ENCODE measurements at places on chromosomes 4 and X.

- DNase-seq: no peak
Measured at GRCh38 chr4:115453416-115453815, 340.0 kb upstream of the NDST4 start.

DNA sequence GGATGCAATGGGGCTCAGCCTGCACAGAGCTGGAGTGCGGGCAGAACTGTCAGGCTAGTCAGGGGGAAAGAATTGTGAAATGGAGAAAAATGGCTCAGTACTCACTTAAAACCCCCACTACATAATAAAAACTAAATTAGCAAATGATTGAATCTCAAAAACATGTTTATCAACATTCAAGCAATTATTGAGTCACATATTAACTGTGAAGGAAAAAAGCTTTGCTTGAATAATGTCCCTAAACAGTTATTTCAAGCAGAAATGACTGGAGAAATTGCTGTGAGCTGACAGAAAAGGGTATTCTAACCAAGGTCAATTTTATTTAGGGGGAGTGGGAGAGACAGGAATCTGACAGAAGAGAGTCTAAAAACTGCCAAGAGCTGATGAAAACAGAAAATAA lies 37.4 kb downstream of the GPC3 start:
- DNase-seq: no peak

DNA sequence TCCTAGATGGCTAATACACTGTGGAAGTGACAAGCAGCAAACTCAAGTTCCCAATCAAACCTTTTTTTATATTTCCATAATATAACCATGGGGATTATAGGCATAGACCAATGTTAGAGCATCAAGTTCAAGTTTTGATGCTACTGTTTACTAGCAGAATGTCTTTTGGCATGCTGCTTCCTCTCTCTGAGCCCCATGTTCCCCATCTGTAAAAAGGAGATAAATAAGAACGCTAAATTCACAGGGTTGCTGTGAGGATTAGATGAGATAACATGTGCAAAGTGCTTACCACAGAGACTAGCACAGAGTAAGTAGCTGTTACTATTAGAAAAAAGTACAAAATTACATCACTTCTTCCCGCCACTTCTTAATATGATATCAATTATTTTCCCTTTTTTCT lies 18.0 kb downstream of the MBNL3 start:
- DNase-seq: no peak

DNA sequence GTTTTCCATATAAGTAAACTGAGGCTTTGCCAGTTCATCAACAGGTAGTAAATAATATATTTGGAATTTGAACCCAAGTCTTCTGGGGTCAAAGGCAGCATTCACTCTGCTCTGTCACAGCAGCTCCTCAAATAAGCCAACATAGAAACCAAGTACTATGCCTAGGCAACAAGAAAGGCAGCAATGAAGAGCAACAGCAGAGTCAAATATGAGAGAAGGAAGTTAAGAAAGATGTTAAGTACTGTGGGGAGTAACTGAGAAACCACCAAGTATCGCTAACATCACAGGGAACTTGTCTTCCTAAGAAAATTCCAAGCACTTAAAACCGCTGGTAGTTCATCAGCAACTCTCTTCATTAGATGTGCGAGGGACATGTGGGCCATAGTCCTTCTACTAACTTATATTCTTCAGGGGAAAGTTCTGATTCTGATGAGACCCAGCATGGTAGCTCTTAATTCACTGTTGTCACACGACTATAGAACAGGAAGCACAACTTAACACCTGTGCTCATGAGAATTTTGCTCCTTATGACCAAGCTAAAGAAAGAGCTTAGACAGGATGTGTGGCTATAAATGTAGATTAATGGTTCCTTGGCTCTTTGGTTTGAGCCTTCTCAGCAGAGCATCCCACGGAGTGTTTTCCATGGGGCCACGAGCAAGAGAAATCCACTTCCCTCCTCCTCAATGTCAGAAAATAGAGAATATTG lies 107.8 kb downstream of the AR start:
- DNase-seq: no peak

DNA sequence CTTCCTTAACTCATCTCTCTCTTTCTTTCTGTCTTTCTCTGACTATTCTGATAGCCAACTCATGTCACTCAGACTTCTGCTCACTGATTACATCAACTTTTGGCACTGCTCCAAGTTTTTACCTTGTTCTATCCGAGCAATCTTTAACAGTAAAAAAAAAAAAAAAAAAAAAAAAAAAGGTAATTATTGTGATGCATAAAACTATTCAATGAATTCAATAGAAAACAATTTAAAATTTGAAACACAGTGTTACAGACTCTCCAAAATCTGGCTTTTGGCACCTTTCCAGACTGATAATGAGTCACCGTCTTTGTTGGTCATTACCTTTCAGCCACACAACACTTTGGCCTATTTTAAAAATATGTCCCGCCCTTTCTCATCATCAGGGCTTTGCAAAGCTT lies 229.5 kb downstream of the GALNTL6 start:
- no peak for DNase-seq

DNA sequence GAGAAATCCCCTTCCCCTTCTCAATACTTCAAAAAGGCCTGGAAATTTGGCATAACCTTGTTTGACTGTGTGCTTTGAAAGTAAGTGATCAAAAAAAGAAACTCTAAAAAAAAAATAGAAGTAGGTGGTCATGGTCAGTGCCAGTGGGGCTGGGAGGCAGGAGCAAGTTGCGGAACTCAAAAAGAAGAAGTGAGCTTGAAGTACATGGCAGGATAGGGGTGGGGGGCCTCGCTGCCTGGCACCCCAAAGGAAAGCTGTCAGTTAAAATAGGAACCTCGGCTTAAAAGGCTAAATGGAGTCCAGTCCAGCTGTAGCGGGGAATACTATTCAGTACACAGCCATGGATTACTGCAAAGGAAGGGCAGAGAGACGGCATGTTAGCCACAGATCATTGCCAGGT lies 12.2 kb upstream of the NKRF start:
- DNase-seq: no peak

GRCh38 chrX:264634-265455 lies 16.3 kb upstream of the PLCXD1 start:
- DNase-seq: no peak

GRCh38 chr4:185238215-185238681 lies 28.9 kb downstream of the SNX25 start:
- no peak for DNase-seq

GRCh38 chrX:48578661-48579128 lies 4.4 kb downstream of the RBM3 start:
- no peak for DNase-seq

DNA sequence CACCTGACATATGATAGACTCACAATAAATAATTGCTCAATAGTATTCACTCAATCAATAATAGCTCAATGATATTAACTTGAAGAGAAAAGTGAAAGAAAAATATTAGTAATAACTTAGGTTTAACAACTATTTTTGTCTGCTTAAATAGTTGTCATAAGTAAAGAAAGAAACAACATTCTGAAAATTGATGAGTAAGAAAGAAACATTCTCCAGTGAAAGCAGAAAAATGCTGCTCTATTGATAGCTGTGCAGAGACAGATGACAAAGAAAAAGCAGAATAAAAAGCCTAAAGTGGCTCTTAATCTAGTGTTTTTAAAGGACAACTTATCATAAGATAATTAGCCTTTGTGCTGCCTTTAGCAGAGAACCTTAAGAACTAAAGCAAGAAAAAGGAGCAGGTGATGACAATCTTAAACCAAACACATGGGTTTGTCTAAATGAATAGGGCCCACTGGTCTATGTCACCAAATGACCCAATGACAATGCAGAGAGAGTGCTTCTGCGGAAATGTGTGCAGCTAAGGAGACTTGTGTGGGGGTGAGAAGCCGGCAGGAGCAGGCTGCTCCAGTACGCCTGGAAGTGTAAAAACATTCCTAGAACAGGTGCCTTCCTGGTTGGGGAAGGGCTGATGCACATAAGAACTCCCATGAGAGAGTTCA lies 13.2 kb downstream of the HS3ST1 start:
- no peak for DNase-seq

GRCh38 chrX:133258481-133258880 lies 40.3 kb upstream of the TFDP3 start:
- no peak for DNase-seq

DNA sequence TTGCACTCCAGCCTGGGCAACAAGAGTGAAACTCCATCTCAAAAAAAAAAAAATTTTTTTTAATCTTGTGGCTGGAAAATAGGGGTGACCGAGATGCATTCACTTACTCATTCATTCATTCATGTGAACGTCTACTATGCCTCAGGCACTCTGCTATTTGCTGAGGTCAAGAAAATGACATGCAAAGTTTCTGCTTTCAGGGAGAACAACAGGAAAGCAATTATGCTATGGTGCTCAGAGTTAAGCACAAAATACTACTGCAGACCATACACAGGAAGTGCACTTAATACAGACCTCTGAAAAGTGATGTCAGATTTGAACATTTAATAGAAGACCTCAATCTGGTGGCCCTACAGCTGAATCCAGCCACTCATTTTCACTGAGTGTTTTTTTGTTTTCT lies 59.6 kb upstream of the DUSP21 start:
- no peak for DNase-seq

DNA sequence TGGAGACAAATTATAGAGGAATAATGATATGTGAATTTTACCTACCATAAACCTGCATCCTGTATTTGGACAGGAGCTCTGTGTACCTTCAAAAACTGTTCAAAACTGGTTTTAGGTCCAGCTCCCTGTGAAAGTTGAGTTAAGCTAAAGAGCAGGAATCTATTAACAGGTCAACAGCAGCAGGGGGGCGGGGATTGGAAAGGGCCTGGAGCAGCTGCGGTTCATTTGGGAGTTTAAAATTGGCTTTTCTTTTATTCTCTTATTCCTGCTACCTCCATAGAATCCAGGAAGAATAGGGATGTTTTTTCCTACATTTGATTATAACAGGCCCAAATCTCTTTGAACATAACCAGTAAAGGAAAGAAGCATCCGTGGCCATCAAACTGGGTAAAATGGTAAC lies 23.8 kb downstream of the SHROOM3 start:
- no peak for DNase-seq

- DNase-seq: no peak
Measured at GRCh38 chr4:125702406-125702805, 387.7 kb downstream of the FAT4 start.

DNA sequence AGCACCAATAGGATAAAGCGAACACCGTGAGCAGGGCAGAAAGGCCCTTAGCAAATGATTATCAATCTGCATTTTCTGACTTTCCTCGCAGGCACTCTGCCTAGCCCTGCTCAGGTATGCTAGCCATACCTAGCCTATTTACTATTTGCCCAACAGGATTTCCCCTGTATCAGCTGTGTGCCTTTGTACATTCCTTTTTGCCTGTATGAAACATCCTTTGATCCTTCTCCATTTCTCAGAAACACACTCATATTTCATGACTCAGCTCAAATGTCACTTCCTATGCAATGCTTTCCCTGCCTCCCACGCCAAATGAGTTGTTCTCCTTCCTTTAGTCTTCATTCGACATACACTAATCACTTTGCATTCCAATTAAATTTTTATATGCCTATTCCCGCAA lies 37.2 kb downstream of the PCDH7 start:
- no peak for DNase-seq

DNA sequence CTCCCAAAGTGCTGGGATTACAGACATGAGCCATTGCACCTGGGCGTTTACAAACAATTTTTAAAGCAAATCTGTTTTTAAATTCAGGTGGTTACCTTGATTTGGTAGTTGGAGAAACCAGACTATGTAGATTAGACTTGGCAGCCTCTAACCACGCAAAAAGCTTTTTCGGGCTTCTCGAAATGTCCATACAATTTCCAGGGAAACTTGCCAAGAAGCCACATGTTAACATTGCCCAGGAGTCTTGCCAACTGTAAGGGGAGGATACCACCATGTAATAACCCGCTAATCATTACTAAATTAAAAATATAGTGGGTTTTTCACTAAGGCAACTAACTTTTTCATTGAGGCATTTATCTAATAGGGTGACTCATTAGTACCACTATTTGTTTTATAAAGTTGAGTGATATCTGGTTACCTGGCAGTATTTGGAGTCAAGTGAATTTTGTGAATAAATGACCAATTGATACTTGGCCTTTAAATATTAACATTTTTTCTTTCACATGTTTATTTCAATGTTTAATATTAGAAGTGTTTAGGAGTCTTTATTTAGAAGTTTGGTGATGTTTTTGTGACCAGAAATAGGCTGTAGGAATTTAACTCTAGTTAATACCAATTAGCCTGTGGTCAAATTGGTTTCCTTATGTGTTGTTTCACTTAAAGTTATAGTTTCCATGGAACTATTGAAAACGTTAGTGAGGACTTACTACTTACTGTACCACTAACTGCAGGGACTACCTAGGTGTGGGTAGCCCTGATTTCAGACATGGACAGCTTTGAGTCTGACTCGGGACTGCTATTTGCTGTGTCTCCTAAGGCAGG lies 61.3 kb downstream of the CLDN34 start:
- no peak for DNase-seq

- no peak for DNase-seq
Measured at GRCh38 chr4:48195853-48196252, 61.8 kb upstream of the TXK start.

Data from activated gamma-delta T cell treated with anti-CD3 and anti-CD28 coated beads, Interleukin-2, amount 50 U/mL, for 16 hours (primary cell).